ENCODE measurements at places on chromosomes 7 and 10.

DNA sequence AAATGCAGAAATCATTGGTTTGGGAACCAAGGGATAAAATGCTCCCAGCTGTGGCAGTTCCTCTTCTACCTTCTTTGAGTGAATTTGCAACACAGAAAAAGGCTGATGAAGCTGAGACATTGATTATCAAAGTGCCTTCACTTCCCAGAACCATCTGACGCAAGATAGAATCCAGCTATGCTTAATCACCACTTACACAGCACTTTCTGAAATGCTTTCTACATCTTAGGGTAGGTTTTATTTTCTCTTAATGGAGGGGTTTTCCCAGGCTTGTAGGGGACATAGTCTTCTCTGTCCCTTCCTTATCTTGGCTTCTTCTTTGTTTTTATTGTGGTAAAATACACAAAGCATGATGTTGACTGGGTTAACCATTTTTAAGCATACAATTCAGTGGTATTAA lies 332.6 kb upstream of the ZNF32 start:
- DNase-seq = peak; percentile 17

DNA sequence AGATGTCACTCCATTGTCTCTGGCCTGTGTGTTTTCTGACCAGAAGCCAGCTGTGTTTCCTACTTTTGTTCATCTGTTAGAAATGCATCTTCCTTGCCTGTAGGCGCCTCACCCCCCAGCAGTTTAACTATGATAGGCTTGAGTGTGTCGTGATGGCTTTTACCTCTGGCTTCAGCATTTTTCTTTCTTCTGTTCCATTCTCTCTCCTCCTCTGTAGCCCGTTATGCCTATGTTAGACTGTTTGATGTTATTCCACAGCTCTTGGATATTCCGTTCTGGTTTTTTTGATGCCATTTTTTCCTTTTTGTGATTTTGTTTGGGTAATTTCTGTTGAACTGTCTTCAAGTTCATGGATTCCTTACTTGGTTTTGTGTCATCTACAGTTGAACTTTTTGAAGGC lies 17.9 kb downstream of the MMP21 start:
- no peak for DNase-seq

DNA sequence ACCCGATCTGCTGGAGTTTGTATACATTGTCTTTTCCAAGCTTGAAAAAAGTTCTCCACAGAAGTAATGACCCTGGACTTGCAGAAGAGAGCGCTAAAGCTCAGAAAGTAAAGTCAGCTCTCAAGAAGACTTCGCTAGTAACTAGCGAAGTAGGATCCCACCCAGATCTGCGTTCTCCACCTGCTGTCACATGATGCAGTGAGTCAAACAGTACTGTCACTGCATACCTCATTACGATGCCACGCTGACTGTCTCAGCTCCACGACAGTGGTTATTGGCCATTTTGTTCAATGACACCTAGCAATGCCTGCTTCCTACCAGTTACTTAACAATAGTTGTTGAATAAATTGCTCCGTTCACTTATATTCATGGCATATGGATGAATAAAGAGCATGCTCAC lies 29.7 kb upstream of the SEC61G start:
- DNase-seq = peak; percentile 59

- no peak for DNase-seq
These were observed 83.7 kb upstream of the DUSP5 start for GRCh38 chr10:110413903-110414547.

GRCh38 chr10:30553626-30554439 lies 75.7 kb downstream of the LYZL2 start:
- DNase-seq = peak; percentile 25

- no peak for DNase-seq
These were observed 228.5 kb downstream of the CDK14 start for GRCh38 chr7:90824386-90825307.

DNA sequence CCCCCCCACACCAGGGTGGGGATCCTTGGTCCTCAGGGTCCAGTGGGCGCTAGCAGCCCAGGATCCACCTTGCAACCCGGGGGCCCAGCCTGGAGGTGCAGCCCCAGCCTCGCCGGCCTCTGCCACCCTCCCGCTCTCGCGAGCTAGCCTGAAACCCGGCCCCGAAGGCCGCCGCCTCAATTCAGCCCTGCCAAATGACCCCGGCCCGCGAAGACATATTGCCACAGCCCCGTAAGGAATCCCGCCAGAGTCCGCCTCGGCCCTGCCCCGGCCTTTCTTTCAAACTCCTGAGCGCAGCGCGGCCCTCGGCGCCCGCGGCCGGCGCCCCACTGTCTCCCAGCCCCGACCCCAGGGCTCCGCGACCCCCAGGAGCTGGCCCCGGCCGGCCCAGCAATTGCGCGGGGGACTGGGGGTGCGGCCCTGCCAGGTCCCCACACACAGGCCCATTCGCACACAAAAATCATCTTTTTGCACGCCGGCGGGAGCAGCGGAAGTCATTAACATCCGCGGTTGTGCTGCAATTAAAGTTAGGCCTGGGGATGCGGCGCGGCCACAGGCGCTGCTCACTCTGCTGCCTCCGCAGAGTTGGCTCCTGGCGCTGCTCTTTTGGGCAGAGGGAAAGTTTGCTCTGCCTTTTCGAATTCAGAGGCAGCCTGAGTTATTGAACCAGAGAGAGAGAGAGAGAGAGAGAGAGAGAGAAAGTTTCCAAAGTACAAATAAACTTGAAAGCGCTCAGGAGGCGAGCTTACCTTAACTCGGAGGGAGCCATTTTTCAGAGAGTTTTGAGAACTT lies 4.0 kb downstream of the HOXA5 start:
- DNase-seq = no peak

DNA sequence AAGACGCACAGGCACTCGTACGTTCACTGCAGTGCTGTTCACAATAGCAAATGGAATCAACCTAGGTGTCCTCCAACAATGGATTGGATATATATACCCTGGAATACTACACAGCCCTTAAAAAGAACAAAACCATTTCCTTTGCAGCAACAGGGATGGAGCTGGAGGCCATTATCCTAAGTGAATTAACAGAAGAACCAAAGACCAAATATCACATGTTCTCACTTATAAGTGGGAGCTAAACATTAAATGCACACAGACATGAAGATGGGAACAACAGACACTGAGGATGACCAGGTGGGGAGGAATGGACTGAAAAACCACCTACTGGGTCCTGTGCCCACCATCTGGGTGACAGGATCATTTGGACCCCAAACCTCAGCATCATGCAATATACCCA lies 52.0 kb upstream of the EBF3 start:
- DNase-seq = no peak

- DNase-seq = no peak
These were observed 16.6 kb downstream of the LANCL2 start for GRCh38 chr7:55381696-55382095.

DNA sequence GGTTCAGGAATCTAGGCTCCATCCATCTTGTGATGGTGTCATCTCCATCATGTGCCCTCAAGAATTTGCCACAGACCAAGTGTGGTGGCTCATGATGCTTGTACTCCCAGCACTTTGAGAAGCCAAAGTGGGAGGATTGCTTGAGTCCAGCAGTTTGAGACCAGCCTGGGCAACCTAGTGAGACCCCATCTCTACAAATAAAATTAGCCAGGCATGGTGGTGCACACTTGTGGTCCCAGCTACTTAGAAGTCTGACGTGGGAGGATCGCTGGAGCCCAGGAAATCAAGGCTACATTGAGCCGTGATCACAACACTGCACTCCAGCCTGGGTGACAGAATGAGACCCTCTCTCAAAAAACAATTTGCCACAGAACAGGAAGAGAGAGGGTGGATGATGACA lies 53.0 kb upstream of the SEPHS1 start:
- no peak for DNase-seq

DNA sequence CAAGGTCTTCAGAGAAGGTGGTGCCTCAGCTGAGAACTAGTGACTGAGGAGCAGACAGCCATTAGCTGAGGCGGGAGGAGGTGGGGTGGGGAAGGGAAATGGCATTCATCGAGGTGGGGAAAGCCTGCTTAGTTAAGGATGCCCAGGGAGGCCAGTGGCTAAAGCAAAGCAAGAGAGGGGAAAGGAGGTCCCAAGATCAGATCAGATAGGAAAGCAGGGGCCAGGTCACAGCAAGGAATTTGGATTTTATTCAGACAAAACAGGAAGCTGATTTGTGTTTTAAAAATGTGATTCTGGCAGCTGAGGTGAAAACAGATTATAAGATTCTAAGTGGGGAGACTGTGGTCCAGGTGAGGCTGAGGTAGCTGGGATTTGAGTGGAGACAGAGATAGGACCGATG lies 45.8 kb downstream of the CNNM1 start:
- no peak for DNase-seq

DNA sequence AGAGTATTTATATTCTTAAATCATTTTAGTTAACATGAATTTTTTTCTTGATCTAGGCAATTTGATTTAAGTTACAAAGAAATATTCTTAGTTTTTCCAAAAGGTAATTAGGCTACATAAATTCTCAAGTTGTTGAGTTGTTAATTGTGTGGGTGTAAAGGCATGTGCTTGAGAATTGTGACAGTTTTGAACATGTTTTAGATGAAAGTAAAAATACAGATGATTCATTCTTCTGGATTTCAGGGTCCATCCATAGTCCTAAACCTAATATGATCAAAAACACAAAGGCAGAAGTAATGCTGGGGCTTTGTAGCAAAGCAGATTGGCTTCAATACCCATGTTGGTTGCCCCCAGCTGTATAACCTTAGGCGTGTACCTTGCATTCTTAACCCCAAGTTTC lies 127.9 kb downstream of the CPED1 start:
- DNase-seq = no peak

- no peak for DNase-seq
These were observed 442.9 kb downstream of the HTR7 start for GRCh38 chr10:90414926-90415325.

DNA sequence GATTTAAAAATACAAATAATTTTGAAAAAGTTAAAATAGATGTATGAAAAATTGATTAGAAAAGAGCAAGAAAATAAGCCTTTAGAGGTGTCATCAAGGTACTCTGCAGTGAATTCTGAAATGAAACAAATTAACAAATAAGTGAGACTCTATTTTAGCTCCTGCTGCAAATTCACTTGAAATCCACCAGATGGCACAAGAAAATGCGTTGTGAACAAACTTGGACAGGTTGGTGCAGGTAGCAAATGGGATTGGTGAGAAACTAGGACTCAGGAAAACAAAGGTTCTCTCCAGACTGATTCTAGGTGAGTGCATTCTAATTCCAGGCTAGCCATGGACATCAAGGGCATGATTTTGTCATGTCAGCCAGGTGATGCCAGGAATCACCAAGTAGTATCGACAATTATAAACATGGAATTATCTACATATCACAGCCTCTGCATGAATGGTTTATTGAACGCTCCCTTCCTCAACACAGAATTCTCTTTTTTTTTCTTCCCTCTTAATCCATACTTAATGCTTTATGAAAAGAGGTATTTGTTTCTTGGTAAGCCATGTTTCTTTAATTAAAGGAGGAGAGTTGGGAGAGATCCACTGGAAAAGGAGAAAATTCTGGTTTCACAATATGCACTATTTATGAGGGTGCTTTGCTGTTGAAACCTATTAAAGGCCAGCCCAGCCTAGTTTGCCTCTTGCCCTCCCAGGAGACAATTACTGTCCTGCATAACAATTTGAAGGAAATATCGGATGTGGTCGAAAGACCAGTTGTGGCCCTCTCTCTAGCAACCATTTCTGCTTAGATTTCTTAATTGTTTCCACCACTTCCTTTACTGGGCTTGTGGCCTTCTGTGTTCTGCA lies 118.1 kb downstream of the ZNF365 start:
- peak; percentile 54 for DNase-seq

GRCh38 chr10:5965266-5965665 lies 12.1 kb downstream of the IL15RA start:
- no peak for DNase-seq

- DNase-seq = peak; percentile 23
These were observed 12.1 kb downstream of the ENTPD1 start for GRCh38 chr10:95767884-95768556.

- no peak for DNase-seq
These were observed 7.2 kb downstream of the DBNL start for GRCh38 chr7:44051611-44052220.

DNA sequence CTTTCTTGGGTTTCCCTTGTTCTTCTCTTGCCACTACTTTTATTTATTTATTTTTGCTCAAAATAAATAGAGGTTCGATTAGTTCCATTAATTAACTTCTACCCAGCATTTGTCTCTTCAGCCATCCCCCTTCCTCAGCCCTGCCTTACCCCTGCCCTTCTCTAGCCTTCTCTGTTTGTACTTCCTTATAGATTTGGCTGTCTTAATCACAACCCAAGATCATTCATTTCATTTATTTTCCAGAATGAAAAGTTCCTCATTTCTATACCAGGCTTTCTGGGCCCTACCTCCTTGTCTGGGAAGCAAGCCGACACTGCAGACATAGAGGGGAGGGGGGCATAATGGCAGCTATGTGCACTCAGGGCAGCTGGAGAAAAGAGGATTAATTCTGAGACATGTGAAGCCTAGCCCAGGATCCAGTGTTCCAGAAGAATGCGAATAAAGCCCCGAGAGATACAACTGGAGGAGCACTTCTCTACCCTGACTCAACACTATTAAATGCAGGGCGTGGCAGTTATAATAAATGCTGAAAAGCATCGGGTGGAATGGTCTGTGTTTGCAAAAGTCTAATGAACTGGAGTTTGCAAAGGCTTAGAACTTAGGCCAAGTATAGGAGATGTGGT lies 6.4 kb upstream of the PDCD4 start:
- peak; percentile 63 for DNase-seq

DNA sequence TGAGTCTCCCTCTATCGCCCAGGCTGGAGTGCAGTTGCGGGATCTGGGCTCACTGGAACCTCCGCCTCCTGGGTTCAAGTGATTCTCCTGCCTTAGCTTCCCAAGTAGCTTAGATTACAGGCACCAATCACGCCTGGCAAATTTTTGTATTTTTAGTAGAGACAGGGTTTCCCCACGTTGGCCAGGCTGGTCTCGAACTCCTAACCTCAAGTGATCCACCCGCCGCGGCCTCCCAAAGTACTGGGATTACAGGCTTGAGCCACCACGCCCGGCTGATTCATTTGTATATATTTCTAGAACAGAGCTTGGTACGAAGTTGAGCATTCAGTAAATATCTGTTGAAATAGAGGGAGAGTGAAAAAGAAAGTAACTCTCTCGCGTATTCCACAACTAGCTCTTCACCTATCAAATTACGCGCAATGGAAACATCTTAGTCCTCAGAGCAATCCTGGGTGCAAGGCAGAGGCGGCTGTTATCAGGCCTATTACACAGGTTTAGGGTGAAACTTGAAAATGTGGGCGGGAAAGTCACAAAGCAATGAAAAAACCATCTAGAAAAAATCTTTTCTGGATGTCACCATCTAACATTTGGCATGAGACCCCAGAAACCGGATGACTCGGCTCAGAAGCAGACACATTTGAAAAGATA lies 707 bp upstream of the GHITM start:
- peak; percentile 55 for DNase-seq

GRCh38 chr7:101960985-101961708 lies 143.7 kb downstream of the CUX1 start:
- no peak for DNase-seq
